Putamen (tissue), 1 donor: ENCODE measurements at places on chromosomes 4 and X.
A peak's percentile ranks its signal among the peaks of the same experiment; 100 is the strongest.

DNA sequence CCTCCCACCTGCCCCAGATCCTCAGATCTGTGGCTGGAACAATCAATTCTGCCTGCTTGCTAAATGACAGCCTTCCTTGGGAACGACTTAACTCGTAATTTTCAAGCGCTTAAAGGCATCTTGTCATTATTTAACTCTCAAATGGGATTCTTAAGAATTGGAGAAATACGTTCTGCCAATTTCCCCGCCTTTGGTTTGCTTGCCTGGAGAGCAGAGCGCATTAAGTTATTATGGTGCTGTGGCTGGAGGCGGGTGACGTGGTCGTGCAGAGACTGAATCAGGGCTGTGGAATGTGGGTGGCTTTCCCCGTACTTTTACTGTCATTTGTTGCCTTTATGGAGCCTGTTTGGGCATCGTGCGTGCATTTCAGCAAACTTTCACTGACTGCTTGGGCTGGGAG, 78.9 kb upstream of the PSAPL1 start:
- peak; percentile 73 for DNase-seq

DNA sequence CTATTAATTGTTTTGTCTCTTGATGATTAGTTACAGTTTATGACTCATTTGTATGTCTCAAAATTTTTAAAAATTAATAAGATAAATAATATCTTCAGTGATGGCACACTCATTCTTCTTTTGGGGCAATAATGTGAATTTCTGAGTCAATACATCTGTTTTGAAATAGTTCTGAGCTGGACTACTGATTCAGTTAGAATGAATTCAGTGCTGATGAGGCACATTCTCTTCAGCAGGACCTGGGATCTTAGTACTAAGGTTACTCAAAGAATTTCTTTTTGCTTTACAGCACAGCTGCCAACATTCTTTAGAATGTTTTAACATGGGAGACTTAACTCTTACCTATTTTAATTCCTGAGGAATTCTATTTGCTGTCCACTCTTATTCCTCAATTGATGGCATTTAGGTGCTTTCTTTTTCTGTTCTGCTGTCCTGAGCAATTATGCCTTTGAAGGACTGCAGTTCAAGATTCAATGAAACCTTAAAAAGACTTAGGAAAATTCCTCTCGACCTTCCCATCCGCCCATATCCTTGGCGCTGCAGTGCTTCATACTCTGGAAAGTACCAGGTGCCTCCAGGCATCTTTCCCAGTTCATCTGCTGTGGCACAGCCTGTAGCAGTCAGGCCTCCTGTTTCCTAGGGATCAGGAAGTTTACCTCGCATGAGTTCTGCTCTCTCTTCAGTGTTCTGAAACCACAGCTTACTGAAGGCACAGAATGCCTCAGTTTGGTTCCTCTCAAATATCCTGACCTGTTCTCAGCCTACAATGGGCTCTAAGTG, 213.7 kb downstream of the FSTL5 start:
- DNase-seq = no peak

DNA sequence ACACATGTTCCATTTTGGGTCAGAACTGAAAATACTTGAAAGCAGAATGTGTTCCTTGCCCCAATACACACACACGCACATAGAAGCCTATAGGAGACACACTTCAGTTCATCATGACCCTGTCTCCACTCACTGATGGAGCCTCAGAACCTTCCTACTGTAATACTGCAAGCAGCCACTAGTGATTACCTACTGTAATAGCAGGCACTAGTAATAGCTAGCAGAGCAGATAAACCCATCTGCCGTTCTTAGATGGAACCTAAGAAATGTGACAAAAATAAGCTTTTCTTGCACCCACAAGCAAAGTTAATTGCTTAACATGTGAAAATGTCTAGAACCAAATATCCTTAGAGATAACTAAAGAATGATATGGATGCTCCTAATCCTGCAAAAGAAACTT, 13.6 kb downstream of the AMTN start:
- DNase-seq = no peak

- DNase-seq = no peak
Observed at GRCh38 chrX:15524417-15524816, 23.8 kb downstream of the BMX start.

DNA sequence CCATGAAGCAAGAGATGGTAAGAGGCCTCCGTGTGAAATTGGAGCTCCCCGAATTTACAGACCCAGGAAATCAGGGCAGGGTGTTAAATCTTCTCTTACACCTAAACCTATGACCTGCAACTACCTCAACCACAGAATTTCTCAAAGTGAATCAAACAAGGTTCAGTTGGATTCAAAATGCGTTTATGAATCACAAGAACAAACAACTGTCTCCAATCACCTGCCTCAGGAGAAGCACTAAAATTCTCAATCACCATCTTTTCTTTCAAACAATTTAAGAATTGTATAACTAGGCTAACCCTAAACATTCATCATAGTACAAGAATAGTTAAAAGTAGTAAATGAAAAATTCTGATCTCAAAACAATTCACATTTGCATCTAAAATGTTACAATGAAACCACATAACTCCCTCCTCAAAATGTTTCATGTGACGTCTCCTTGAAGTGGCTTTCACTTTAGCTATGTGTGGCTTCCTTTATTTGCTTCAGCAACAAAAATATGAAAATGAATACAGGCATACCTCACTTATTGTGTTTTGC, 19.2 kb downstream of the PPP3CA start:
- DNase-seq = no peak

DNA sequence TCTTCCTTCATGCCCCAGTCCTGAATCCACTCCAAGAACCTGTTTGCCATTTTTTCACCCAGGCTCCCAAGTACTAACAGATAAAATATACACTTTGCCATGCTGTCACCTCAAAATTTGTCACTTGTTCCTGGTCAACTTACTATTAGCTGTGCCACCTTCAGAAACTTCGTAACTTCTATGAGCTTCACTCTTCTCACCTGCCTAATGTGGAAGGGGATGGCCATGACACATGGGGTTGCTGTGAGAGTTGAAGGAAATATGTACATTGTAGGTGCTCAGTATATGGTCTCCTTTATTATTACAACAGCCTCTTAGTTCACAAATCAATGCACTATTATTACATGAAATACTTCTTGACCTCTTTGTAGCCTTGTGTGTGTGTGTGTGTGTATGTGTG, 10.4 kb downstream of the TMSB4X start:
- DNase-seq = no peak

GRCh38 chr4:105155426-105155825, 8.8 kb downstream of the TET2 start:
- DNase-seq = no peak

GRCh38 chr4:121464854-121465253, 84.0 kb upstream of the QRFPR start:
- DNase-seq = no peak

DNA sequence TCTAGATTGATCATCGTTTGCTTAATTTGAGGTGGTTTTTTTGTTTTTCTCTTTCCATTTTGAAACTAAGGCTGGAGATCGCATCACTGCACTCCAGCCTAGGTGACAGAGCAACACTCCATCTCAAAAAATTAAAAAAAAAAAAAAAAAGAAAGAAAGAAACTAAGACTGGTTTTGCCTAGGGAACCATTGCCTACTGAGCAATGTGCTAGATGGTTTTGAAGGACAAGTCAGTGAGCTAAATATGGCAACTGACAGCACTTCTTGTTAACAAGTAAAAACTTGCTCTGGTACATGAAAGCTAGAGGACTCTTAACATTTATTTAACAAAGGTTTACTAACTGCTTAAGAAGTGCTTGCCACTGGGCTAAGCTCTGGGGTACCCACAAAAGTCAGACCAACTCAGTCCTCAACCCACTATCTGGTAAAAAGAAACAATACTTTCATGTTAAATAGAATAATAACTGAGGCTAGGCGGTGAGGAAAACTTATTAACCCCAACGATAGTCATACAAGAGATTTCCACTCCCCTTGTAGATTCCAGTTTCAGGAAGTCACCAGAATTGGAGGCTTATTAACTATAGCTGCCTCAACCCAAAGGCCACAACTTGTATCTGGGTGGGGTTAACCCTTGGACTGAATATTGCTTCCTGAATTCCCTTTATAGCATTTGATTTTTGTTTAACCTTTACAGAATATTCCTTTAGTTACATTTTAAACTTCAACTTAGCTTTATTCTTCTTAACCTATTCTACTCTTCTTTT, 111.6 kb downstream of the FRYL start:
- DNase-seq = no peak

GRCh38 chrX:1393871-1394615, 2.1 kb upstream of the SLC25A6 start:
- no peak for DNase-seq

GRCh38 chrX:6460893-6461490, 73.9 kb downstream of the VCX3A start:
- no peak for DNase-seq

- no peak for DNase-seq
Observed at GRCh38 chr4:66777097-66777496, 768.2 kb downstream of the CENPC start.

DNA sequence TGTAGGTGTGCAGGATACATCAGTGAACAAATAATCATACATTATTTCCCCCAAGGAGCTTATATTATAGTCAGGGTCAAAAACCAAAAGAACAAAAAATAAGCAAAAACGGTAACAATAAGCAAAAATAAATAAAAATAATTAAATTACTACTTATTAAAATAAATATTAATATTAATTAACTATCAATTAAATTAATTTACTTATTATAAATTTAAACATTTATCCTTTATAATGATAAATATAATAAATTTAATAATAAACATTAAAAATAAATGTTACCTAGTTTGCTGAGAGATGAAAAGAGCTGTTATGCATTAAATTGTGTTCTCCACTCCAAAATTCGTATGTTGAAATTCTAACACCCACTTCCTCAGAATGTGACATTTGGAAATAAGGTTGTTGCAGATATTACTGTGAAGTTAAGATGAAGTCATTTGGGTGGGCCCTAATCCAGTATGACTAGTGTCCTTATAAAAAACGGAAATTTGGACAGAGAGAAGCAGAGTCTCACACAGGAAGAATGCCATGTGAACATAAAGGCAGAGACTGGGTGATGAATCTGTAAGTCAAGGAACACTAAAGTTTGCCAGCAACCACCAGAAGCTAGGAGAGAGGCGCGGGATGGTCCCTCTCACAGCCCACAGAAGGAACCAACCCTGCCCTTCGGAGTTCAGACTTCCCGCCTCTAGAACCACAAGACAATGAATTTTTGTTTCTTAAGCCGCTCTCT, 67.2 kb upstream of the IBSP start:
- no peak for DNase-seq

DNA sequence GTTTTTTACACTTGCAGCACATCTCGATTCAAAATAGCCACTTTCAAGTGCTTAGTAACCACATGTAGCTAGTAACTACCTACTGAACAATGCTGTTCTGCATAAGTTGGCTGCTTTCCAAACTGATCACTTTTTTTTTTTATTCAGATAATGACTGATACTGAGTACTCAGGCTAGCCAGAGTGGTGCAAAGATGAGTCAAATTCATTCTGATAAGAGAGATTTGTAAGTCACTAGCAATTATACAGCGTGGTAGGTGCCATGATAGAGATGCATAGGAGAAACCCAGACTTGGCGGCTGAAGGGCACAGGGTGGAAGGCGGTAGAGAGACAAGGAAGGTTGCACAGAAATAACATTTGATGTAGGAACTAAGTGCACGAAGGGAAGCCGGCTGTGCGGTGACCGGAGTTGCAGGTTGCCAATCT, 357 bp upstream of the IGBP1 start:
- no peak for DNase-seq

- no peak for DNase-seq
Observed at GRCh38 chr4:183503497-183504063, 1.3 kb upstream of the ING2 start.

DNA sequence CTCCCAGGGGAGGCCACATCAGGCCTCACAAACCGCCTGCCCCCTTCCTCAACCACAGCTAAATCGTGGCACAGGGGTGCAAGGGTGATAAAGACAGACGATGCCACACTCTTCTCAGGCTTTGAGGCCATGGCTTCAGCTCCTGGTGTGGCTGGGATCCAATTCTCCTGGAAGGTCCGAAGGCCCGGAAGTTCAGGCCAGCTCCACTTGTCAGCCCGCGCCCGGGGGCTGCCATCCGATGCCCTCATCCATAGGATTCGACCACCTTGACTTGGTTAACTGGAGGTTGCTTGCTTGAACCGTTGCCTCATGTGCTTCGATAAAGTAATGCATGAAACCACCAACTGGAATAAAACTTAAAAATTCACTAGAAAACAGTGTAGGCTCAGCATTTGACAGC, 8.2 kb downstream of the TEX13C start:
- no peak for DNase-seq

GRCh38 chr4:154164931-154165839, 326.4 kb downstream of the DCHS2 start:
- DNase-seq = no peak

DNA sequence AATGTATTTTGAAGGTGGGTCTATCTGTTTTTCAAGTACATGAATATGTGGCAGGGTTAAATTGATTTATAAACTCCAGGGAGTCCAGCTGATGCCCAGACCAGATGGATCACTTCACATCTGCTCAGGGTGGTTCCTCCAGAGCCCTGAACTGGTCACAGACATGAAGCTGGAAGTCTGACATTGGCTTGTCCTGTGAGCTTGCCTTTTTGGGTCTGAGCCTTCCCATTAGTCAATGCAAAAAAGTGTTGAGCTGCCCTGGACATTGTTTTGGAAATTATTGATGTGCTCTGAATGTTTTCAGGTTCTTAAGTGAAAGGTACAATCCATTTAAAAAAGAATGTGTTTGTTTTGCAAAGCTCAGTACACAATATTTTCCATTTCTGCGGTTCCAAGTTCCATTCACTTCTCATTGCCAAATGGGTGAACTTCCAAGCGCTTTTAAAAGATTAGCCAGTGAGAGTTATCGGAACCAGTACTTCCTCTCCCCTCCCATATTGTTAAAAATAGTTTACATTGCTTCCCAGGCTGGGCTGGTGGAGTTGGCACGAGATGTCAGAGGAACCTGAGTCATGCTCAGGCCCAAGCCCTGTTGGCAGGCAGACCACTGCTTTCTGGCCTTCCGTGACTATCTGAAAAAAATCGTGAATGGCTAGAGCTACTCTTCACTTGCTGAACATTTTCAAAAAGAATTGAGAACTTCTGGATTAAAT, 52.1 kb downstream of the PDGFRA start:
- DNase-seq = no peak

GRCh38 chr4:38309471-38309870, 349.3 kb downstream of the PTTG2 start:
- no peak for DNase-seq

DNA sequence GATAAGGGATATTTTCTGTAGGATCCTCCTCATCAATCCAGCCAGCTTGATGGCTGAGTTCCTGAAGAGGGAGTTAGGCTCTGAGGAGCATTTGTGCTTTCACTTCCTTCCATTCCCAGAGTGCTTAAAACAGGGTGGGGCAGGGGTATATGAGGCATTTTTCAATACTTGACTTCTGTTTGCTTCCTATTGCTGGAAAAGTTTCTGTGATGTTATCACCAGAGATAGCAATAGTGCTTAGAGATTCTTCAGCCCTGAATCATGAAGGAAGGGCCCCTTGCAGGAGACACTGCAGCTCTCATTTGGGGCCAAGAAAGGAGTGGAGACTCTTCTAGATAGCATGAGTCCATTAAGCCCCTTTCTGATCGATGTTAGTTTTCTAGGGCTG, 166.7 kb upstream of the RPS6KA3 start:
- DNase-seq = no peak
